ENCODE measurements at places on chromosomes 3 and 15. TPM values are rescaled to one million over a fixed set of nuclear protein-coding genes. Genes with fewer than 3 reads are reported as not detected.
A peak's percentile ranks its signal among the peaks of the same experiment; 100 is the strongest.

DNA sequence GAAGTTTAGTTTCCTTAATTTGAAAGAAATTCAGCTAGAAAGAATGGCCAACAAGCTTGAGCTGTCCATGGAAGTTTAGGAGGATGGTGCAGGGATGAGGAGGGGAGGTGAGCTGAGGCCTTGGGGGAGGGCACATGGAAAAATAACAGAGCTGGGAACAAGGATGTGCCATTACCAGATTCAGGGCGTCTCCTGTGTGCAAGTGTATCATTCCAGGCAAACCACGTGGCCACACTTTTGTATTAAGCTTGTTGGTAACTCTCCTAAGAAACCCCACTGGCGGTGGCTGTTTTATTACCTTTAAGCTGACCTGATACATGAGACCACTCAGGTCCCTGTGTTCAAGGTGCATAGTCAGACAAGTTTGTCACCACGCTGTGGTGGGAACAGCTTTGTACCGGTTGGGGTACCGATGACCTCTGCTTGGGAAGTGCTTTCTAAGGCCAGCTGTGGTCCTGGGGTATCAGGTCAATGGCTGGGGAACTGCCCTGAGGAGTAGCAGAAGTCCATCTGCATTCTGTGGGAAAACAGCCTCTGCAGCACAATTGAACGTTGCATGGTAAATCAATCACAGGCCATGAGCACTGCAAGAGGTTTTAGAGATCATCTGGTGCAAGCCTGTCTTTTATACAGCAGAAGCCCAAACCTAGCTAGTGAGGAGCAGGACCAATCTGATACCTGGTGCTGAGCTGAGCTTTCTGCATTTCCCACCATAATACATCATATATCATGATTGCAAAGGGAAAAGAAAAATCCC, 235.5 kb downstream of the THSD4 start:
- DNase-seq, result no peak

DNA sequence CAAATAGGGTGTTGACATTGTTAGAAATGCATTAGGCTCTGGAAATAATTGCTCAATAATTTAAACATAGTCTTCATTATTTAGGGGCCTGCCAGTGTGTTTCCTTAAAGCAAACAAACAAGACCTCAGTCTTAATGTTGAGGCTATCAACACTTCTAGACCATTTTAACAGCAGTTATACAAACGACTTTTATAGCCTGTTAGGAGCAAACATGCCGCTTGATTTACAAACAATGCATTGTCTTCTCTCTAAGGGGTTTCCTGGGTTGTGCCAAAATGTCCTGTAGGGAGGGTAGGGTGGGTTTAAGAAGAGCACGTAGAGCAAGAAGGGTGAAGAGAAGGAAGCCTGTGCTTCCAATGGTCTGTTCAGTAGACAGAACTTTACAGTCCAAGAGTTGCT, 53.7 kb downstream of the TPRG1 start:
- no peak for DNase-seq

DNA sequence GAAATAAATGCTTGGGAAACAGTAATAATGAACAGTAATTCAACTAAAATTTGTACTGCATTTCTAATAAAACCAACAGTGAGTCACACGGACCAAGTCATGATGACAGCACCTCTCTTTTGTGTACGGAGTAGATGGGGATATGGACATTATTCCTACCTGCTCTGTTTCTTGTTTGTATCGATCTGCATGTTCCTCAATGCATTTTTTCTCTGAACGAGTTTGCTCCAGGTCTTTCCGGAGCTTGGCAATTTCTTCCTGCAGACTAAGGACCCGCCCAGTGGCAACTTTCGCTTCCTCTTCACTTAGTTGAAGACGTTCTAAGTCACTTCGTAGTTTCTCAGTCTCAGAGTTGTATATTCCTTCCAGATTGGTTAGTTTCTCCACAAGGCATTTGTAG, 74.4 kb upstream of the MYO5C start:
- no peak for DNase-seq

DNA sequence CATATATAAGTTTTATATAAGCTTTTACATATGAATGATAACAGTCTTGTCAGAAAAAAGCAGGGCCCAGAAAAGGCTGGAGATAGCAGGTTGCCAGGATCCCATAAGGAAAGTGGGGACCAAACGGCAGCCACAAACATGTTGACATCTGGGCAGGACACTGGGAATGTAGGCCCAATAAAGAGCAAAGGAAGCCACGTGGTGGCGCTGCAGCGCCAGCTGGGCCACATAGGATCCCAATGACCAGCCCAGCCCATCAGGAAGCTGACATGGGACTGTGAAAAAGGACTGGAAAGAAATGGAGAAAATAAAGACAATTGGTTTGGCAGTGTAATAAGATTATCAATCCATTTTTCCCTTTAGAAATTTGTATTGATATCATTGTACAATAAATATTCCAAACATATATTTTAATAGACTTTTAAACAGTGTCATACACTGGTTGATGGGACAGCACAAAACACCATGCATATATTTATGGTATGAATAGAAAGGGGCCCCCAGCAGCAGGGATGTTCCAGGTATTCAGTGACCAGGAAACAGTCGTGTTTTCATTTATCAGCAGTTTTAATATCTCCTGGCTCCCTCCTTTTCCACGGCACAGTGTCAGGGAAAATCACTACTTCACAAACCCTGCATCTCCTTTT, 89.0 kb upstream of the STRIT1 start:
- peak; percentile 32 for DNase-seq

ZBTB20 gene
- total RNA-seq, result 0.96 TPM

LRRC15 gene
- 0.18 TPM for total RNA-seq
